Heart right ventricle (tissue), 16 donors: ENCODE measurements at places on chromosomes 6 and 20.

DNA sequence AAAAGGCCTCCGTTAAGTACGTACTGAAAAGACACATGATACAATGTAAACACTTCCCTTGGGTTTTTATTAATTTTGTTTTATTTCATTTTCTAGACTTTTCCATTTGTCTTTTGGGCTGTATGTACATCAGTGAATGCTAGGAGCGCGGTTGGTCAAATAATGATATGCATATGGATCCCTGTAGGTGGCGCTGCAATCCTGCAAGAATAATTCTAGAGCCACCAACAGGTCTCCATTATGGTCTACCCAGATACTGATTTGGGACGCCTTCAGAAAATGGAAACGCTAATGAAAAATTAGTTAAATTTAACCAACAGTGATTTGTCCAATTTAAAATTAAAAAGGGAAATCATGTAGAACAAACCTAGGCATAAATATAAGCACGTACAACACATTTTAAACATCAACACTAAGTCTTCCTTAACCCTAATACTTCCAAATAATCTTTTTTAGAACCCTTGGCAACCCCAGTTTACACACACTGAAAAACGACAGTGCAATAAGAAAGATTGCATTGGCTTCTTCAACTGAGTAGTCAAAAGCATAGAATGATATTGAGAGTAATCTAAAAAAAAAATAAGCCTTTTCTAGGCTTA is 433.5 kb downstream of the RFPL4B start:
- no peak overlapping the region for H3K27ac ChIP-seq
- H3K4me1 ChIP-seq, result peaks cover 3% of the 10 kb centered on the region

DNA sequence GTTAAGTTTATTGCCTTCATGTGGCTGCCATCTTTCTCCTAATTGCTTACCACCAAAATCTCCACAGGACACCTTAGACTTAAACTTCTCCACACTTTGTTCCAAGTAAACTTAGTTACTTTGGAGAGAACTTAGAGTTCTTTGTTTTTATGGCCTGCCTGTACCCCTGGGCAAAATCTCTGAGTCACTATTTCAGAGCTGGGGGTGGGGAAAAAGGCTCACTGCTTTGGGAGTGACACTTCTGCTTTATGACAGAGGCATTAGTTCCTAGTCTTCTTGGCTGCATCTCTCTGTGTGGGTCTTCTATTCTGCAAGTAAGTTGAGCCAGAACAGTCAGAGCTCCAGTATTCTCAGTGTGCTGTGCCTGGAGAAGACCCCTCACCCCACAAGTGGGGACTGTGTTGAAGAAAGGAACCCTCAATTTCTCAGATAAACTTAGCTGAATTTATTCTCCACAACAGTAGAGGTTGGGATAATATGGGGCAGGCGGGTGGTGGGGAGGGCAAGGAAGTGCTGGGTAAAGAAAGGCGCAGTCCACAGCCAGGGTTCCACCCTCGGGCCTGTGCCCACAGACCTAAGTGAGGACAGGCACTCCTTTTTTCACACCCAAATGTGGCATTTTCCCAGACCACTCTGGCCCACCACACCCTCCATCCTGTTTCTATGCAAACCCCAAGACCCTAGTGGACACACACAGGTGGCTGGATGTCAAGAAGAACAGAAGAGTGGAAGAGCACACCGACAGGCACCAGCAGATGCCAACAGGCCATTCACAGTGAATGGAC is 636.6 kb upstream of the MAN1A1 start:
- H3K4me3 ChIP-seq, result no peak overlapping the region
- no peaks in the 10 kb centered on the region for H3K36me3 ChIP-seq
- no peak for DNase-seq
- H3K27me3 ChIP-seq, result no peaks in the 10 kb centered on the region
- H3K4me1 ChIP-seq, result no peaks in the 10 kb centered on the region

DNA sequence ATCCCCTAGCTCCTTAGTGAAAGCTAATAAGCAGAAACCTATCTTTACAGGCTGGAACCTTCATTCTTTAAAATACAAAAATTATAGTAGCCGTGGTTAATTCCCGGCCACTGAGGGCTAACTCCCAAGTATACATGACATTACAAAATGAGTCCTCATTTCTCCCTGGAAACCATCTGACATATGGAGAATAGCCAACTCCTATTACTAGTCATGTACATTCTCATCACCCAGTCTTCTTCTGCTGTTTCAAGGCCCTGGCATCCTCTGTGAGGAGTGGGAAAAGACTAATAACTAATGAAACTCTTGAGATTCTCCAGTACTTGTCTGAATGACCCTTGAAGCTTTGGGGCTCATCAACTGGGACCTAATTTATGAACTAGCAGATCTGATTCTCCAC is 30.2 kb downstream of the CSNK2A1 start:
- peaks cover 3% of the 10 kb centered on the region for H3K36me3 ChIP-seq
- no peak for DNase-seq
- peaks cover 45% of the 10 kb centered on the region for H3K4me1 ChIP-seq

DNA sequence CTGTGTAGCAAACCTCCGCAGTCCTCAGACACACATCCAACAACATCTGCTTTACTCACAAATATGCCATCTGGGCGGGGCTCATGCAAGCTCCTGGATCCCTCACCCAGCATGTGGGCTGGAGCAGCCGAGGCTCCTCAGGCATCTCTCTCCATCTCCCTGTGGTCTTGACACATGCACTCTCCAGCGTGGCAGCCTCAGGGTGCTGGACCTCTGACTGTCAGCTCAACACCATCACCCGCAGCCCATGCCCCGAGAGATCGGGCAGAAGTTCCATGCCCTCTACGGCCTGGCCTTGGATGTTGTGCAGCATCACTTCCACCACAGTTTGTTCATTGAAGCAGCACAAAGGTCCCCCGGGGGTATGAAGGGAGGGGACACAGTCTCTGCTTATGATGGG is 32.6 kb upstream of the CD93 start:
- H3K4me1 ChIP-seq, result peaks cover 65% of the 10 kb centered on the region
- H3K4me3 ChIP-seq, result no peak overlapping the region
- DNase-seq, result no peak
- H3K36me3 ChIP-seq, result no peaks in the 10 kb centered on the region
- H3K27me3 ChIP-seq, result no peaks in the 10 kb centered on the region
- peak overlapping the region; percentile 77 for H3K27ac ChIP-seq

- H3K4me1 ChIP-seq, result peaks cover 6% of the 10 kb centered on the region
- H3K36me3 ChIP-seq, result no peaks in the 10 kb centered on the region
- H3K27ac ChIP-seq, result no peak overlapping the region
- no peak overlapping the region for H3K4me3 ChIP-seq
- peaks cover 6% of the 10 kb centered on the region for H3K27me3 ChIP-seq
- DNase-seq, result no peak
Observed at GRCh38 chr20:59566631-59567524, 37.5 kb upstream of the PHACTR3 start.

- H3K36me3 ChIP-seq, result no peaks in the 10 kb centered on the region
- H3K4me3 ChIP-seq, result no peak overlapping the region
- no peaks in the 10 kb centered on the region for H3K4me1 ChIP-seq
- DNase-seq, result no peak
Observed at GRCh38 chr6:55131616-55132015, 42.7 kb upstream of the HCRTR2 start.

- no peaks in the 10 kb centered on the region for H3K27me3 ChIP-seq
- peaks cover 20% of the 10 kb centered on the region for H3K4me1 ChIP-seq
Observed at GRCh38 chr20:18466574-18466893, 296 bp downstream of the DZANK1 start.
